ENCODE measurements at places on chromosomes 1 and 21.

DNA sequence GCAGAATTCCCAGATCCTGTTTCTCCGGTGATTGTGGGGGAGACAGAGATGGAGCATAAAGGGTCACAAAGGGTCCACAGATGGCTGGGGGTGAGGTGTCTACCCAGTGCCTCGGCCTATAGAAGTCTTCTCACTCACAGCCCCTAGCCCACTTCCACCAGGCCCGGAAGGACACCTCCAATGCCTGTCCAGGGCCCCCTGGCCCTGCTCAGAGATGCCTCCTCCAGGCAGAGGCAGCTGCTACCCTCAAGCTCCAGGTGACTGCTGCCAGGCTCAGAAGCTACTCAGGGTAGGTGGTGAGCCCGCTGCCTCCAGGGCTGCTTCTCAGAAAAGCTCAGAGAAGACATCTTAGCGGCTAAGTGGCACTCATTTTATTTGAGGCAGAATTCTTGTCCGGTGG lies 22.0 kb upstream of the ZC3H12A start:
- DNase-seq, result no peak

GRCh38 chr1:16720351-16721223 lies 19.7 kb upstream of the RNU1-4 start:
- DNase-seq, result peak; percentile 0

- DNase-seq, result peak; percentile 62
These were observed 104.8 kb upstream of the ATP1A1 start for GRCh38 chr1:116268211-116268610.

GRCh38 chr1:93659822-93660503 lies 21.7 kb downstream of the BCAR3 start:
- no peak for DNase-seq

DNA sequence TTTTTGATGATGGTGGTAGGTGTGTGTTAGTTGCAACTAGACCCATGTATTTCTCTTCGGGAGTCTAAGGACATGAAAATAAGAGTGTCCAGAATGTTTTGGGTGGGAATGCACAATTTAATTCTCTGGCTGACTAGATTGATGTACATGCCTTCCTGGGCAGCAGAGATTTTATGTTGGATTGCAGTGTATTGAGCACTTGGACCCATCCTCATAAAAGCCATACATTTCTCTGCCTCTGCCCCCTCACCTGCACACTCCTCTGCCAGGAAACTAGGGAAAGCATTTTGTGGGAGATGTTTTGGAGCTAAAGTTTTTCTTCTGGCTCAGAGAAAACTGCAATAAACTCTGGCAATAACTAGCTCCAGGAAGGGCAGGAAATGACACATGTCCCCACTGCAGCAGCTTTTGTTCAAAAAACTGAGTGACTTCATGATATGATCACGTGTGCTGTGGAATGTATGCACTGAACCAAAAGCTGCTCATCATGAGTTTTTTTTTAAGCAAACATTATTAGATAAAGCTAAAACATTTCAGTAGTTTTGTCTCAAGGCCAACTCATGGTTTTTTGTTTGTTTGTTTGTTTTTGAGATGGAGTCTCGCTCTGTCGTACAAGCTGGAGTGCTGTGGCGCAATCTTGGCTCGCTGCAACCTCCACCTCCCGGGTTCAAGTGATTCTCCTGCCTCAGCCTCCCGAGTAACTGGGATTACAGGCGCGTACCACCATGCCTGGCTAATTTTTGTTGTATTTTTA lies 17.6 kb downstream of the RIT1 start:
- DNase-seq, result peak; percentile 59

GRCh38 chr1:102833151-102833550 lies 275.2 kb downstream of the COL11A1 start:
- no peak for DNase-seq

DNA sequence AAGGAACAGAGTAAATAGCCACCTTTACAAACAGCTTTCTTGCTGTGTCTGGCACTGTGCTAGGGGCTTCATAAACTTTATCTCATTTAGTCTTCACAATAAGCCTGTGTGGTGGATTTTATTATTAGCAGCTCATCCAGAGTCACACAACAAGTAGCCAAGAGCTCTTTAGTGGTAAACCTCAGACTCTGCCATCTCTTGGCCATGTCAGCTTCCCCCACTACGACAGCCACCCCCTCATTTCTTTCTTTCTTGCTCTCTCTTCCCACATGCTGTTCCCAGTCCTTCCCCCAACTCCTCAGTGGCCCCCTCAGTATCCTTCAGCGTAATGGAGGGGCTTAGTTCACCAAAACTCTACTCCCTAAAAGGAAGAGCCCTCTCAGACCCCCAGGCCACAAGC lies 1.2 kb upstream of the ZNF683 start:
- no peak for DNase-seq
